ENCODE measurements at places on chromosomes 5 and 9.

- no peak for DNase-seq
These were observed 182.0 kb upstream of the WWC1 start for GRCh38 chr5:168109441-168109840.

GRCh38 chr9:91491624-91492023 is 68.0 kb upstream of the NFIL3 start:
- DNase-seq: no peak

DNA sequence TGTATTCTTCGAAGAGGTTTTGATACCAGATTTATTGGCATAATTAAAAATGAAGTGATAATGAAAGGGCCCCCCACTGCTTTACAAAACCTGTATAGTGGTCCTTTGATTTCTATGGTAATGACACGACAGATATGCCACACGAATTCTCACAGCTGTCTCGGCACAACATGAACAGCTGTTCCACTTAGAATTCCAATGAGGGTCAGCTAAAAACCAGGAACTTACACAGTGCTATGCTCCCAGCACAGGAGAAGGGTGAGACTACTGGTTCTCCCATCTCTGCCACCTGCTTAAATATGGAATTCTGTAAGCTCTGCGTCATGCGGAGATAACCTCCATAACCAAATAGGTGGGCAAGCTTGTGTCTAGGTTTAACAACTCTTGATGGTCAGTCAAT is 183.0 kb upstream of the EFNA5 start:
- DNase-seq: no peak

DNA sequence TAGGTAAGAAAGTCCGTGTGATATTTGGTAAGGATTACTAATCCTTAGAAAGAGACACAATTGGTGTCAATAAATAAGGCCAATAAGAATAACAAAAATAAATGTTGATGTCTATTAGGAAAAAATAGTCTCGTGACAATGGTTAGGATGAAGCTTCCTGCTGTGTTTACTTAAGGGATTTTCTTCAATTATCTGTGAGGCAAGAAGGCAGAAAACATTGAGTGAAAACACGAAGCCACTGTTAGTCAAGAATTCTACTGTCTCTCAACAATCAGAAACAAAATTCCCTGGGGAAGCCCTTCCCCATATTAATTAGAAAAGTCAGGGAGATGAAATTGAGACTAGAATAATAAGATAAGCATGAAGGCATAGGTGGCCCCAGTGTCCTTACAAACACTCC is 149.0 kb downstream of the SYK start:
- DNase-seq: no peak

DNA sequence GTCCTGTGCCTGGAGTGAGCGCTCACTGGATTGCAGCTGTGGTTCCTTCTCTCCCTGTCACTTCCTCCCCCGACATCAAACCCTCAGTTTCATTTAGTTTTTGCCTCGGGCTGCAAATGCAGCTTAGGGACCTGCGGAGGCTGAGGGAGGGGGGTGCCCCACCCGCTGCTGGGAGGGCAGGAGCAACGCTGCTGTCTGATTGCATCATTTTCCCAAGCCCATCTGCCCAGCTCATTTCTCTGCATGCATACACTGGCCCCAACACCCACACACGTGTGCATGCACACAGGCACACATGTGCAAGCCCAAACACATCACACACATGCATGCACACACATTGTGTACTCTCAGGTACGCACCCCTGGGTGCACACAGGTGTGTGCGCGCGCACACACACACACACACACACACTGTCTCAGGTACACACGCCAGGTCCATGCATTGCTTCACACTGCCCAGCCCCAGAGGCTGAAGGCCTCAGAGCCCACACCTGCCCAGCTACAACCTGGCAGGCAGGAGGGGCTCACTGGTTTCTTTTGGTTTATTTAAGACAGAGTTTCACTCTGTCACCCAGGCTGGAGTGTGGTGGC is 3.4 kb downstream of the ASS1 start:
- DNase-seq: no peak

- DNase-seq: no peak
These were observed 112.0 kb upstream of the ISL1 start for GRCh38 chr5:51271261-51271660.

DNA sequence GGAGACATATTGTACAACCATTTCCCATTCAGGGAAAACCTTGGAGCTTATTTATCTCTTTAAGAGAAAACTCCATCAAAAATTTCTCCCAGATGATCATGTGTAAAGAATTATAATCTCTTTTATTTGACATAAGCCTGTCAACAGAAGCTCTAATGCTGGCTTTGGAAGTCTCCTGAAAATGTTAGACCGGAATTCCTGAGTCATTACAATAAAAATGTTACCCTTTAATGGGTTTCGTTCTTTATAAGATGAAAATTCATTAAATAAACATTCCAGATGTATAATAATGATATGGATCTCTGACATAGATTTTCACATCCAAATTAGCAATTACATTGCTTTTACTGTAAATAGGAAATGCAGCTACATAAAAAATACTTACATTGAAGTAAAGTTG is 1036.4 kb downstream of the EFNA5 start:
- no peak for DNase-seq

Data from DMS79 (cell line).